MCF 10A (cell line): ENCODE measurements at places on chromosomes 5 and 9. TPM values are rescaled to one million over a fixed set of nuclear protein-coding genes. Genes with fewer than 3 reads are reported as not detected.

- H3K4me3 ChIP-seq: no peak overlapping the region
- DNase-seq: no peak
- H3K36me3 ChIP-seq: no peaks in the 10 kb centered on the region
- H3K4me1 ChIP-seq: no peaks in the 10 kb centered on the region
- H3K27ac ChIP-seq: no peak overlapping the region
Measured at GRCh38 chr9:81377921-81378320, 311.4 kb downstream of the TLE1 start.

- H3K27me3 ChIP-seq: no peaks in the 10 kb centered on the region
- H3K4me3 ChIP-seq: no peak overlapping the region
- H3K36me3 ChIP-seq: peaks cover 6% of the 10 kb centered on the region
- peak; percentile 77 for DNase-seq
- H3K27ac ChIP-seq: no peak overlapping the region
Measured at GRCh38 chr9:38160613-38161215, 91.7 kb upstream of the SHB start.

GRCh38 chr9:126404459-126404858 is 77.8 kb downstream of the MVB12B start:
- no peaks in the 10 kb centered on the region for H3K36me3 ChIP-seq
- DNase-seq: no peak
- no peaks in the 10 kb centered on the region for H3K27me3 ChIP-seq
- no peak overlapping the region for H3K27ac ChIP-seq

GRCh38 chr5:78751872-78752271 is 103.3 kb upstream of the LHFPL2 start:
- H3K4me3 ChIP-seq: no peak overlapping the region
- H3K36me3 ChIP-seq: no peaks in the 10 kb centered on the region
- DNase-seq: peak; percentile 19
- H3K4me1 ChIP-seq: peaks cover 6% of the 10 kb centered on the region
- H3K27ac ChIP-seq: no peak overlapping the region

- no peak overlapping the region for H3K4me3 ChIP-seq
- peaks cover 9% of the 10 kb centered on the region for H3K4me1 ChIP-seq
- H3K27ac ChIP-seq: no peak overlapping the region
- H3K27me3 ChIP-seq: peaks cover 26% of the 10 kb centered on the region
Measured at GRCh38 chr9:127112735-127113161, 9.7 kb downstream of the ANGPTL2 start.

The TMED9 gene
- 301 and 365 TPM in 2 replicates for total RNA-seq
